ENCODE measurements at places on chromosomes 4 and X.

DNA sequence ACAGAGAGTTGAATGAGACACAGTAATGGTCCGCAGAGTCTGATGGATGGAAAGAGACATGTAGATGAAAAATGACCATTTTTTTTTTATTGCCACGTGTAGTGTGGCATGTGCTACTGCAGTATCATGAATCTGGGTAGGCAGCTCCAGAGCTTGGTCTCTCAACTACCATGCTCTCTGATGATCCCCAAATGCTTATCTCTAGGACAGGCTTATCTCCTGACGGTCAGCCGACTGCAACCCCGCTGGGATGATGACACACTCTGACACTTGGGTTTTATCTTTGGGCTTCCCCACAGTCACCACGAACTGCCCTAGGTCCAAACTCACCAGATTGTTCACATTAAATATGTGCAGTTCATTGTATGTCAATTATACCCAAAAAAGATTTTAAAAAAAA, 239.7 kb downstream of the QDPR start:
- no peak for DNase-seq

- DNase-seq, result no peak
Measured at GRCh38 chr4:104747635-104748034, 252.9 kb upstream of the CXXC4 start.

DNA sequence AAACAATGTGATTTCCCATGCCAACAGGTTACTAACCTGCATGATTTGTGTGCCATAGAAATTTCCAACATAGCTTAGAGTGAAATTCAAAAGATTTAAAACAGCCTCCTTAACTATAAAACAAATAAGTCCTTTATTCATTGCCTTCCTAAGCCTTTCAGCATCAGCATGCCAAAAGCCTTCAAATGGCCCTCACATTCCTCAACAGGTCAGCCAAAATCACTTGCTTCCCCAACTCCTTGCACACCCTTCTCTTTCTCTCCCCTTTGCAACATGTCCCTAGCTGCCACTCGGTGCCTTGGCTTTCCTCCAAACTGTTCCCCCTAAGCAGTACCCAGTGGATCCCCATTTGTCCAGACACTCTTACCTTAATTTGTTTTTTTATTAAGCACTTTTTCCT, 74.9 kb upstream of the PCDH19 start:
- no peak for DNase-seq

GRCh38 chr4:20252656-20253282, 1.1 kb downstream of the SLIT2 start:
- no peak for DNase-seq

GRCh38 chr4:147839200-147839599, 107.3 kb downstream of the ARHGAP10 start:
- DNase-seq, result no peak

DNA sequence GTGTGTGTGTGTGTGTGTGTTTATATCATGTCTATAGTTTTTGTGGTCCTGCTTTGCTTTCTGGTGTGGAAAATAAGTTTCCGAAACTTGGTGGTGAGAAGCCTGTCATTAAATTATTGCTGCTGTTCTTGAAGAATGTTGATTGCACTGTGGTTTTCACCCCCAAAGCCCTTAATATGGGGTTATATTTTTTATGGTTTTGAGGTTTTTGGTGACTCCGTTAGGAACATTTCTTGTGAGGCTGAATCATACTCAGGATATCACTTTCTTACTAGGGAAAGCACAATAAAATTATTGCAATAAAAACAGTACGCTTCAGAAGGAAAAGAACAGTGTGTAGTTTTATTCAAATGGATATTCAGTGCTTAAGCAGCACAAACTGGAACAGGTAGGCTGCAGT, 539.1 kb upstream of the MAGEB18 start:
- no peak for DNase-seq

DNA sequence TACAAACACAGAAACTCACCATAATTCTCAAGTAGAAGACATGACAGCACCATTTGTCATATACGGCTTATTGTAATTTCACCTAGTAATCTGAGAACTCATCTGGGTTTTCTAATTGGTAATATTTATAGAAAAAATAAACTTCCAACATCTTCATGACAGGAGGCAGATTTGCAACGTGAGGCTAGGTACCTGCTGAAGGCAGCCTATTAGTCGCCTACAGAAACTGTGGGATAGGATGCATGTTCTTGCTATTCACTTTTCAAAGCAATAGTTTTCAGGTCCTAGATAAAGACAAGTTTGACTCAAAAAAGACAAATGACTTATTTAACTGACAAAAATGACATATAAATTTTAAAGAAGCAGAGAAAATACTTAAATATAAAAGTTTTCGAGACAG, 2.9 kb downstream of the ZNF732 start:
- DNase-seq, result no peak

GRCh38 chr4:78720204-78720603, 55.9 kb upstream of the BMP2K start:
- no peak for DNase-seq

DNA sequence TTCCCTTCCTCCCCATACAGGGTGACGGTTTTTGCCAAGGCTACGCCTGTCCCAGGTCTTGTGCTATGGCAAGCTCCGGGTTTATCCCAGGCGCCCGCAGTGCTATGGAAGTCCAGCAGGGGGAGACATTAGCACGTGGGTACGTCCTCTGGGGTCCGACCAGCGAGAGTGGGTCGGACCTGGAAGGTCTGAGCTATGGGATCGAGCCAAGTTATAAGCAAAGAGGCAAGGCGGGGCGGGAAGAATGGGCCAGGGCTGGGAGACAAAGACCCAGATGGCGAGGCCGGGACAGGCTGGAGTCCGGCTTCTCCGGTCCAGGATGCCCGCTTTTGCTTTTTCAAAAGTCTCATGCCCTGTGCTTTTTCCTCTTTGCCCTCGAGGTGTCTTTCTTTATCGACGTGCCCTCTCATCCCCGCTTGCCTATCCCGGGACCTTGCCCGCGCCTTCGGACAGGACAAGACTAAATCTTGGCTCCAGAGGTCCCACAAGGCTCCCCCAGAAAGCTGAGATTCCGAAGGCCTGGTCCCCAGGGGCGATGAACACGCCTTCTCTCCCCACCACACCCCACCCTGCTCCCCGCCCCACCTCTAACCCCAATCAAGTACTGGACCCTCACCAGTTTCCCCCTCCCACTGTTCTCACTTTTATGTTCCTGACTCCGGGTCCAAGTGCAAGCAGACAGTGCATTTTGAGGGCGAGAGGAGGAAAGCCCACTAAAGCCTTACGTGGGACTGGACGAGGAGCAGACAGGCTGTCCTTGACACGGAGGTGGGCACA, 785 bp upstream of the EFNB1 start:
- peak; percentile 46 for DNase-seq

DNA sequence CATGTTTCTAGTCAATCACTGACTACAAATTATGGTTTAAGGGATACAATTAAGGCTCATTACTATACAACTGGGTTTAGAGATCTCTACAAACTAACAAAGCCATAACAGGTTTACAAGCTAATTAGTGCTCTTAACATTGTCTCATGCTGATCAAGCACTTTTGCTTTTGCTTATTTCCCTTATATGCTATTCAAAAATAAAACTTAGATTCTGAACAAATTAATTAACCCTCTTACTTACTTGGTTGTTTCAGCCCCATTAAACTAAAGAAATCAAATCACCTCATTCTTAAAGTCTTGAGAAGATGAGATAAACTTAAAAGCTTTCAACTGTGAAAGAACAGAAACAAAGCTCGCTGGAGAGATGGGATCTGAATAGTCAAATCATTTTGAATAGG, 2024.5 kb upstream of the ADGRL3 start:
- no peak for DNase-seq

- no peak for DNase-seq
Measured at GRCh38 chrX:145817331-145818185, at the start of gene SLITRK2. Gene SLITRK2, plus strand, starts transcription at chrX:145817829. Its CDS starts 4,597 bp downstream, at chrX:145822426.

- DNase-seq, result no peak
Measured at GRCh38 chr4:143354990-143355389, 18.3 kb downstream of the GAB1 start.

- no peak for DNase-seq
Measured at GRCh38 chrX:49155243-49155899, 7.2 kb upstream of the MAGIX start.

GRCh38 chrX:69117876-69118526, 47.3 kb downstream of the PJA1 start:
- DNase-seq, result no peak

DNA sequence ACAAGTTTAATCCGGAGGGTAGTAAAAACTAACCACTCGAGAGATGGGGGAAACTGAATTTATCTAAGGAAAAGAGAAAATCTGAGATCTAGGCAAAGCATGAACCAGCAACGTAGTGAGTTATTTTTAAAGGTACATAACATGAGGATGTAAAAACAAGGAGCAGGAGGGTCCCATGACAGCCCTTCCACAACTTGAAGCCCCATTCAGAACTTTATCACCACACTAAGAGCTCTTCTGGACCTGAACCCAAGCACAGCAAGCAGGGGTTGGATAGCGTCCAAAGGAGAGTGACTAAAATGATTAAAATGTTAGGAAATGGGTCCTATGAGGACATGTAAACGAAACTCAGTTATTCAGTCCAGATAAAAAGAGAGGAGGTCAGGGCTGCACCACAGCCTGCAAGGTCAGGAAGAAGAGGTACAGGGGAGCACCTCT, 16.2 kb downstream of the SH3RF1 start:
- DNase-seq, result no peak

GRCh38 chr4:53592122-53592521, 836 bp upstream of the LNX1 start:
- DNase-seq, result no peak

DNA sequence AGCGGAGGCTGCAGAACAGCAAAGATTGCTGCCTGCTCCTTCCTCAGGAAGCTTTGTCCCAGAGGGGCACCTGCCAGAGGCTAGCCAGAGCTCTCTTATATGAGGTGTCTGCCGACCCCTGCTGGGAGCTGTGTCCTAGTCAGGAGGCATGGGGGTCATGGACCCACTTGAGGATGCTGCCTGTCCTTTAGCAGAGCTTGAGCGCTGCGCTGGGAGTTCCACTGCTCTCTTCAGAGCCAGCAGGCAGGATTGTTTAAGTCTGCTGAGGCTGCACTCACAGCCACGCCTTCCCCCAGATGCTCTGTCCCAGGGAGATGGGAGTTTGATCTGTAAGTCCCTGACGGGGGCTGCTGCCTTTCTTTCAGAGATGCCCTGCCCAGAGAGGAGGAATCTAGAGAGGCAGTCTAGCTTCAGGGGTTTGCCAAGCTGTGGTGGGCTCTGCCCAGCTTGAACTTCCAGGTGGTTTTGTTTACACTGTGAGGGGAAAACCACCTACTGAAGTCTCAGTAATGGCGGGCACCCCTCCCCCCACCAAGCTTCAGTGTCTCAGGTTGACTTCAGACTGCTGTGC, 10.9 kb downstream of the DCK start:
- peak; percentile 27 for DNase-seq

- DNase-seq, result no peak
Measured at GRCh38 chr4:186118582-186118981, 14.1 kb downstream of the FAM149A start.

DNA sequence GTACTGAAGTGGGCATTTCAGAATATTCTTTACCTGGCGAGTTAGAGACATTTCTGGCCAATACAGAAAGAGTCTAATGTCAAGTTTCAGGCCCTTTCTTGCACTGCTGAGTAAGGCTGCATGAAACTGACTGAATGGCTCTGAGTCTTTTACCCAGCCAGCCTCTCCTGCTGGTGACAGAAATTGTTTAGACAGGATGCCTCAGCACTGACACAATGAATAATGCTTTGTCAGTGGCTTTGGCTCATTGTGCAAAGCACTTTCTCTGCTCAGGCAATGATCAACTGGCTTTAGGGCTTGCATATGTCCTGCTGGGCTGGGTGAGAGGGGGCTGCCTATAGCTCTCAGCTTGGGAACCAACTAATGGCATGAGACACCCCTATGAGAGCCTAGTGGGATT, 45.5 kb downstream of the CLNK start:
- no peak for DNase-seq

GRCh38 chrX:96971812-96972211, 88.1 kb downstream of the RPA4 start:
- no peak for DNase-seq

DNA sequence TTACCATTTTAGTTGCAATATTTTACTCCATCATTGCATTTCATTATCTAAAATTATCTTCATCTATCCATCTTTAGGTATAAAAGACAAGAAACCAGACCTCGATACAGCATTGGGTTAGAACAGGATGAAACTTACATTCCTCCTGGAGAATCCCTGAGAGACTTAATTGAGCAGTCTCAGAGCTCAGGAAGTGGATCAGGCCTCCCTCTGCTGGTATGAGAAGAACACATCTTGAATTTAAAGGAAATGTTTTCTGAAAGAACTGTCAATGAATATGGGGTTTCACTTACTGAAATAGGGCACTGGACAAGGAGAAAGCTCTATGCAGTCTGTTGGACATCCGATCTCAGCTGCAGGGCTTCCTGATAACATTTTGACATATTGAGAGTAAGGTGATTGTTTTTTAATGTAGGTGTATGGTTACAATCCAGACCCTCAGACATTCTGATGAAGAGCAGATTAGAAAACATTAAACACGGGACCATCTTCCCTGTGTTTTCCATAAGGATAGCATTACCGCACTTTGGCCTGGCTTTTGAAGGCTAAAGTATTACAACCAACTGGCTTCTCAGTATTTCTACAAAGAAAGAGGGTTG, 367.2 kb downstream of the BMPR1B start:
- no peak for DNase-seq

DNA sequence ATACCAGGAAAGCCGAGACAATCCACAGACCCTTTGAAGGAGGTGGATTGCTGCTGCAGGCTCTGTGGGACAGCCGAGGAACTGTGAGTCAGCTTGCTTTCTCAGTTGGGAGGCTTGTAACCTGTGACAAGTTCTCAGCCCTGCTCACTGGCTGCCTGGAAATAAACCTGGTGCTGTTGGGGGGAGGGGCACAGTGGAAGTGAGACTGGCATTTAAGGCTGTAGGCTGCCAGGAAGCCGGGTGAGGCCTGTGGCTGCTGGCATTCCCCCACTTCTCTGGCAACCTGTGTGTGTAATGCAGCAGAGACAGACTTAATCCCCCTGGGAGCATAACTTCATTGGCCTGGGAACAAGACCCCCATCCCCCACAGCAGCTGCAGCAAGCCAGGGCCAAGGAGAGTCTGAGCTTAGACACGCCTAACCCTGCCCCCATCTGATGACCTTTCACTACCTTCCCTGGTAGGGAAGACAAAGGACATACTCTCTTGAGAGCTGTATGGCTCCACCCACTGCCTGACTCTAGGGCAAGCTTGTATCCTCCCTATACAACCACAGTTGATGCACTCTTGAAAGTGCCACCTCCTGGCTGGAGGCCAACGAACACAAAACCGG, 64.1 kb downstream of the ALPK1 start:
- no peak for DNase-seq

DNA sequence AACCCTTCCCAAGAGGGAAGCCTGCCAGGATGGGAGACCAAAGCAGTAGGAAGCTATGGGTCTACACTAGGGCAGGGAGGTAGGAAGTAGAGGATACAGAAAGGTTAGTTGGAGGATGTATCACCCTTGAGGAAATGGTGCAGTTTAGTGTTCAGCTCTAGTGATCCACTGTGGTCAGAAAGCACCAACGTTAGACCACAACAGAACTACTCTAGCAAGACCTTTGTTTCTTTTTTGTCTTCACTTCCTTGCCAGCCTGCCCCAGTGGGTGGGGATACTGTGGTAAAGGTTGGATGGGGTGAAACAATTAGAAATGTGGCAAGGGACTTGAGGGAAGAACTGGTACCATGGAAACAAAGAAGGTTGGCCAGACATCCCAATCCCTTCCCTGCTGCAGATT, 83.3 kb downstream of the DDIT4L start:
- DNase-seq, result no peak
